Central memory CD8-positive, alpha-beta T cell (primary cell): ENCODE measurements at places on chromosomes 3 and 15.

GRCh38 chr3:134476306-134476705, 9.5 kb downstream of the ANAPC13 start:
- no peak overlapping the region for H3K27ac ChIP-seq
- H3K27me3 ChIP-seq: no peaks in the 10 kb centered on the region
- H3K36me3 ChIP-seq: peaks cover 32% of the 10 kb centered on the region

DNA sequence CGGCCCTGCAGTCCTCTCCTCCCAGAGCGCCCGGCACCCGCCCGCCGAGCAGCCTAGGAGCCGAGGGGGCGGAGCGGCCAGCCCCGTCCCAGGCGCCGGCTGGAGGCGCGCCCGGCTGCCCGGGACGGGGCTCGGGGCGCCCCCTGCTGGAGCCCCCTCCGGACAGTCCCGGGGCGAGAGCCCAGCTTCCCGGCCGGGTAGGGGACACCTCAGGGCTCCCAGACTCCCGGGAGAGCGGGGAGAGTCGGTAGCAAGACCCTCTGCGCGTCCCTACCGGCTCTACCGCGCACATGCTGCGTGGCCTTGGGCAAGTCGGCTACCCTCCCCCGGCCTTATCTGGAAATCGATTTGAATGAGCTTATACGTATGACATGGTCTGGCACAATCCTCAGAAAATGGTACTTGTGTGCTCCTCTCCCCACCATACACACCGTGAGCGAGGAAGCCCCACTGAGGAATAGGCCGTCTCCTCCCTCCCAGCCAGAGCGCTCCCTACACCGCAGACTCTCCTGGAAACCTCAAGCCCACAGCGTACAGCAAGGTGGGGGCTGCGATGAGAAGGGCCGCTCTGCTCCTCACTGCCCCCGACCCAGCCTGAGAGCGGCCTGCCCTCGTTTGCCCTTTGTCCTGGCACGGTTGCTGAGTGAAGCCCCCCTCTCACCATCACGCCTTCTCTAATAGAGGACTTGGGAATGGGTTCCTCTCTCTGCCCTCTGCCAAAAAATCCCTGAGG, at the start of gene DAPK2:
DAPK2 (minus strand) TSS at position 65 of the 733 bp plus-strand sequence. CDS start 6,224 bp downstream, outside the sequence.
- H3K4me1 ChIP-seq: peaks cover 13% of the 10 kb centered on the region
- H3K27ac ChIP-seq: peak within 1 kb of the TSS; percentile 73
- peak within 1 kb of the TSS; percentile 78 for H3K4me3 ChIP-seq
- DNase-seq: peak; percentile 59
- no peaks in the 10 kb centered on the region for H3K36me3 ChIP-seq

- peaks cover 43% of the 10 kb centered on the region for H3K27me3 ChIP-seq
- no peak overlapping the region for H3K4me3 ChIP-seq
- no peak overlapping the region for H3K27ac ChIP-seq
- no peak for DNase-seq
- H3K36me3 ChIP-seq: peaks cover 1% of the 10 kb centered on the region
- no peaks in the 10 kb centered on the region for H3K4me1 ChIP-seq
Observed at GRCh38 chr3:110686701-110687100, 384.9 kb upstream of the NECTIN3 start.

GRCh38 chr3:42020684-42021307, 58.9 kb upstream of the ULK4 start:
- H3K27me3 ChIP-seq: no peaks in the 10 kb centered on the region
- no peak for DNase-seq
- H3K4me1 ChIP-seq: peaks cover 54% of the 10 kb centered on the region

DNA sequence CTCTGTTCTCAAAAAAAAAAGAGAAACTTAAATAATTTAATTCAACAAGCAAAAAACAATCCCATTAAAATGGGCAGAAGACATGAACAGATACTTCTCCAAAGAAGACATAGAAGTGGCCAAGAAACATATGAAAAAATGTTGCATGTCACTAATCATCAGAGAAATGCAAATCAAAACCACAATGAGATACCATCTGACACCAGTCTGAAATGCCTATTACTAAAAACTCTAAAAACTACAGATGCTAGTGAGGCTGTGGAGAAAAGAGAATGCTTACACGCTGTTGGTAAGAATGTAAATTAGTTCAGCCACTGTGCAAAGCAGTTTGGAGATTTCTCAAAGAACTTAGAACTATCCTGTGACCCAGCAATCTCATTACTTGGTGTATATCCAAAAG, 382.9 kb downstream of the OTOL1 start:
- no peaks in the 10 kb centered on the region for H3K27me3 ChIP-seq
- DNase-seq: no peak
- H3K4me3 ChIP-seq: no peak overlapping the region

DNA sequence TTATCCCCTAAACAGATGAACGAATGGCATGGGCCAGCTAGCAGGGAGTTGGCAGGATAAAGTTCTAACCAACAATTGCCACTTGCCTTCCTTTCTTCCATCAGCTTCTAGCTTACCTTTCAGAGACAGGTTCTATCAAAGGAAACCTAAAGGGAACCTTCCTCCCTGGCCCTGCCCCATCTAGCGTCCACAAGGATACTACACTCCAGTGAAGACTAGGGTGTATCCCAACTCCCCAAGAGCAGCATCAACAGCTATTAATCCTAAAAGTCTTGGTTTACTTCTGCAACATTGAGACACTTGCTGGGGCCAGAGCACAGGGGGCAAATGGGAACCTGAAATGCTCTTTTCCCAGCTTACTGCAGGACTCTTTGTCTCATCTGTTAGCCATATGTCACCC, 37.0 kb upstream of the TMC3 start:
- no peaks in the 10 kb centered on the region for H3K4me1 ChIP-seq
- DNase-seq: no peak
- no peak overlapping the region for H3K27ac ChIP-seq
- H3K36me3 ChIP-seq: peaks cover 2% of the 10 kb centered on the region
- H3K27me3 ChIP-seq: peaks cover 73% of the 10 kb centered on the region

DNA sequence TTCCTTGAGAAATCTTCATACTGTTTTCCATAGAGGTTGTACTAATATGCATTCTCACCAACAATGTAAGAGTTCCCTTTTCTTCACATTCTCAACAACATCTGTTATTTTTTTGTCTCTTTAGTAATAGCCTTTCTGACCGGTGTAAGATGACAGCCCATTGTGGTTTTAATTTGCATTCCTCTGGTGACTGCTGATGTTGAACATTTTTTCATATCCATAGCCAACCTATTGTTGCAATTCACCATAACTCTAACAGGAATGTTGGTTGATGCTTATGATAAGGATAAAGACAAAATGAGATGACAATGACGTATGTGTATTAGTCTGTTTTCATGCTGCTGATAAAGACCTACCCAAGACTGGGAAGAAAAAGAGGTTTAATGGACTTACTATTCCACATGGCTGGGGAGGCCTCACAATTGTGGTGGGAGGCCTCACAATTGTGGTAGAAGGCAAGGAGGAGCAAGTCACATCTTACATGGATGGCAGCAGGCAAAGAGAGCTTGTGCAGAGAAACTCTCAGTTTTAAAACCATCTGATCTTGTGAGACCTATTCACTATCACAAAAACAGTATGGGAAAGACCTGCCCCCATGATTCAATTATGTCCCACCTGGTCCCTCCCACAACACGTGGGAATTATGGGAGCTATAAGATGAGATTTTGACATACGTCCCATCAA, 37.6 kb upstream of the RHCG start:
- no peaks in the 10 kb centered on the region for H3K4me1 ChIP-seq
- no peaks in the 10 kb centered on the region for H3K36me3 ChIP-seq
- H3K27ac ChIP-seq: no peak overlapping the region
- no peak overlapping the region for H3K4me3 ChIP-seq

DNA sequence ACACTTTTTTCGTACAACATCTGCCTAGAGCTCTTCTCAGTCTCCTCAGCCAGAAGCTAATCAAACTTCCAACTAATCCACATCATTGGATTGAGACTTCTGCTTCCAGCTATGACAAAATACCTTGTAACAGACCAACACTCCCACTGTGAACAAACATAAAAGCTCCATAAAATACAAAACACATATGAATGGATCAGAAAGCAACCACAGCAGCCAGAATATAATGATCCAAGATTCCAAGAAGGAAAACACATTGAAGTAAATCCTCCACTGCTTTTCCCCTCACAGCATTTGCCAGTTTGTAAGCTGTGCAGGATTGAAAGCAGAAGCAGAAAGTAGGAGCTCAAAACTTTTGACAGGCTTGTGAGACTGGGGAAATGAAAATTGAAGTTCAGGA, 863.2 kb downstream of the TUSC7 start:
- no peak overlapping the region for H3K27ac ChIP-seq
- no peaks in the 10 kb centered on the region for H3K27me3 ChIP-seq
- no peak for DNase-seq
- no peak overlapping the region for H3K4me3 ChIP-seq
- no peaks in the 10 kb centered on the region for H3K36me3 ChIP-seq
- no peaks in the 10 kb centered on the region for H3K4me1 ChIP-seq

DNA sequence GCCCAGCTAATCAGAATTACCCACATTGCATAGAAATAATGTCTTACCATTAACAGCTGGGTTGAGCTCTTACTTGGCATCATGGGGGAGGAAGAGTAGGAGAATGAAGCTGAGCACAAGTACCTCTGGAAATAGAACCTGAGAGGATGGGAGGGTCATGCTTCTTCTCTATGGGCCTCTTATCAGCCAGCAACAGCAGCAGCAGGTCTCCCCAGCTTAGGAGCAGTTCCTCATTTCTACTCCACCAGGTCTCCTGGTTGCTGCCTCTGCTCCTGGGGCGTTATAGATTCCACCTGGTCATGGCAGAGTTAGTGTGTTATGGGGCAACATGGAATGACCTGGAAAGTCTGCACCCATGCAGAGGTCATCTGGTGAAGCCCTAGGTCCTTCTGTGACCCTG, 3.4 kb downstream of the FSD2 start:
- no peak for DNase-seq
- no peaks in the 10 kb centered on the region for H3K36me3 ChIP-seq
- H3K27ac ChIP-seq: no peak overlapping the region
- peaks cover 42% of the 10 kb centered on the region for H3K27me3 ChIP-seq

DNA sequence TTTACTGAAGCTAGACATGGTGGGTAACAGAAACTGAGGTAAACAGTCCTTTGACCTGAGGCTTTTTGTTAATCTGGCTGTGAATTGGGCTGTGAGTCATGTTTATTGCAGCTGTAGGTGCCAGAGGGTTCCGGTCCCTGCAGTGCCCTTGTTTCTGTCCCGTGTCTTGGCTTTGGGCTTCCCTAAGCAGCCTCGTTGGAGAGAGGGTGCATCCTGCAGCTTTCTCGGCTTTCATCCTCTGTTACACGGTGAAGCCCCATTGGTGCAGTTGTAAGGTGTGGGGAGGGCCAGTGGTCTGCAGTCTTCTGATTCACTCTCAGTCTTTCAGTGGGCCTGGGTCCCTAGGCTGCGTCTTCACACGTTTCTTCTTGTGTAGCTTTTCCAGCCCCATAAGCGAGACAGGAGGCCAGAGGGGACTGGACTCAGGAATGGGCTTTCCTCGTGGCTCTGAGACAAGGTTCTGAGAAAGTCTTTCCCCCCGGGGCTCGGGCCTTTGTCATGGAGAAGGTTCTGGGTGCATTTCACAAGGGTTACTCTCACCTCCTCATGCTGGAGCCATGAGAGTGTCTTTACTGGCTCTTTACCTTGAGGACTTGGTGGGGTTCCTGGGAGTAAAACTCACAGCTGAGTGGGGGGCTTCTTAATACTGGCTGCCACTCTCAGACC, 33.1 kb downstream of the ASB7 start:
- no peaks in the 10 kb centered on the region for H3K27me3 ChIP-seq
- no peak overlapping the region for H3K27ac ChIP-seq
- DNase-seq: no peak
- peaks cover 70% of the 10 kb centered on the region for H3K4me1 ChIP-seq
- H3K36me3 ChIP-seq: peaks cover 10% of the 10 kb centered on the region

DNA sequence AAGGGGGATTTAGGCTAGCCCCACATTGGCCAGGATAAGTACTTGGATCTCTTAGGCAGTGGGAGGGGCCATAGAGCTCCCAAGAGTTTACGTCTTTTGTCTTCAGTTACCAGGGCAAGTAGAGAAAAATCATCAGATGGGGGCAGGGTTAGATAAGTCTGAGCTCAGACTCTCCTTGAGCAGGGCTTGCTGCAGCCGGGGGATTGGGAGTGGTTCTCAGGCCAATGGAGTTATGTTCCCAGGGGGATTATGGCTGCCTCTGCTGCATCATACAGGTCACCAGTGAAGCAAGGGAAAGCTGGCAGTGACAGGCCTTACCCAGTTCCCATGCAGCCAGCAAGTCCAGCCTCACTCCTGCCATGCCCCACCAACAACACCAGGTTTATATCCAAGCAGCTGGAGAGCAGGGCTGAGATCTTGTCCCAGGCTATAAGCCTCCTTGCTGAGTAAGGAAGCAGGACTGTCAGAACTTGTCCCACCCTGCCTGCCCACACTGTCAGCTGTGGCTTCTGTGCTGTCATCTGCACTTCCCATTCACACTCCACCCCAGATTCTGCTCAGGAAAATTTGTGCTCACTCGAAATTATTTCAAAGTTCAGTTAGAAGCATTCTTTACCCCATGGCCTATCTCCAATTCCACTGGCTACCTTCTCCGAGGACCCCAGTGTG, 215.3 kb downstream of the FAM43A start:
- DNase-seq: no peak
- peaks cover 2% of the 10 kb centered on the region for H3K36me3 ChIP-seq
- H3K4me1 ChIP-seq: peaks cover 4% of the 10 kb centered on the region
- H3K27ac ChIP-seq: no peak overlapping the region
- peaks cover 71% of the 10 kb centered on the region for H3K27me3 ChIP-seq
